ENCODE measurements at places on chromosomes 12 and 14.

- DNase-seq, result no peak
These were observed 14.3 kb downstream of the ASB8 start for GRCh38 chr12:48142818-48143674.

DNA sequence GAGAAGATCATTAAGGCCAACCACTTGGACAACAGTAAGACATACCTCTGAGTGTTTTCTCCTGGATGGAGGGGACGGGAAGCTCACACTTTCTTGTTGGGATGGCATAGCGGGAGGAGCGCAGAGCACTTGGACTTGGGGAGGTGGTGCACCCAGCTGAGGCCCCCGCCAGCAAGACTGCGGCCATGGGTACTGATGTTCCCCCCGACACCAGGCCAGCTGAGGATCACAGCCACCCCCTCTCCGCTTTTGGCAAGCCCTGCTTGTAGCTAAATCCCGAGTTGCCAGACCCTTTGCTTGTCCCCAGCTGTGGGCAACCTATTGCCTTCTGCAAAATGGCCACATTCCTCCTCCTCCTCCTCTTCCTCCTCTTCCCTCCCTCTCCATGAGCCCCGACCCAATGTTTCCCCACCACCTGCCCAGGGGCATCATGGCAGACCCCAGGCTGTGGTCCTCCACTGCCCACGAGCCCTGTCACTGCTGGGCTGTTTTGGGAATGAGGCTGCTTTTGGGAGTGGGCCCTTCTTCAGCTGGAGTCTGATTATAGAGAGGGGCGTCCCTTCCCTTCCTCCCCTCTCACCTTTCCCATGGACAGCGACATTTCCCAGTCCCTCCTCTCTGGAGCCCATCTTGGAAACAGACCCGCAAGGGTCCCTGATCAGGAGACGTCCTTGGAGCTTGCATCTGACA, 62.8 kb downstream of the PRMT8 start:
- DNase-seq, result no peak

DNA sequence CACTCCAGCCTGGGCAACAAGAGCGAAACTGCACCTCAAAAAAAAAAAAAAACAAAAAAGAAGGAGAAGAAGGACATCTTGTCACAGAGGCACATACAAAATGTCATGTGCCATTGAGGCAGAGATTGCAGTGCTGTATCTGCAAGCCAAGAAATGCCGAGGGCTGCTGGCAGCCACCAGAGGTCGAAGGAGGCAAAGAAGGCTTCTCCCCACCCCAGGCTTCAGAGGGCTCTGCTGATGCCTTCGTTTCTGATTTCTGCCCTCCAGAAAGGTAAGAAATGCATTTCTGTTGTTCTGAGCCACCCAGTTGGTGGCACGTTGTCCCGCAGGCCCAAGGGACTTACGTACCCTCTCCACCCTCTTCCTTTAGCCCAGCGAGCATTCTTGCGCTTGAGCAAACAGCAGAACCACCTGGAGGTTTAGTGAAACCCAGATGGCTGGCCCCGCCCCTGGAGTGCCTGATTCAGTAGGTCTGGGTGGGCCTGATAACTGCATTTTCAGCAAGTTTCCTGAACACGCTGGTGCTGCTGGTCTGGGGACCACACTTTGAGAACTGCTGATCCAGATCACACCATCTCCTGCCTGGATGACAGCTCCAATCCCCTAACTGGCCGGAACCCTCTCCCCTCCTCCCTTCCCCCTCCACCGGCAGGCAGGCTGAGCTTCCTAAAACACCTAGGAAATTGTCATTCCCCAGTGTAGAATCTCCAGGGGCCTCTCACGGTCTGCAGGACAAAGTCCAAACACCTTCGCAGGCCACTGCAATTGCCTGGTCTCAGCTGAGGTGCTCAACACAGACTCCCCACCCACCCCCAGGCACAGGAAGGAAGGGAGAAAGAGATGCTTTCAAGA, 21.1 kb upstream of the SCARB1 start:
- DNase-seq, result no peak

DNA sequence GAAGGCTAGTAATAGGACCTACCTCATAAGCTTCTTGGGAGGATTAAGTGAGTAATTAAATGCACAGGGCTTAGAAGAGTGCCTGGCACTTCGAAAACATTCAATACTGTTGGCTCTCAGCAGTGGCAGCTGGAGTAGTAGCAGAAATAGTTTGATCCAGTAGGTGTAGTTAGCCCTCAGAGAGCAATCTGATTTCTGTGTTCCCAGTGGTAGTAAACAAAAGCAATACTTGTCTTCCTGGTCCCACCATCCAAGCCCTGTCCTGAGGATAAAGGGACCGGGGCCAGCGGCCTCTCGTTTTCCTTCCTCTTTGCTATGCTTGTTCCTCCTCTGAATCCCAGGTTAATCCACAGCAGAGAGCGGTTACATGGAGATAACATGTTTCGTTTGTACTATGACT, 131.6 kb downstream of the SAMD4A start:
- no peak for DNase-seq

DNA sequence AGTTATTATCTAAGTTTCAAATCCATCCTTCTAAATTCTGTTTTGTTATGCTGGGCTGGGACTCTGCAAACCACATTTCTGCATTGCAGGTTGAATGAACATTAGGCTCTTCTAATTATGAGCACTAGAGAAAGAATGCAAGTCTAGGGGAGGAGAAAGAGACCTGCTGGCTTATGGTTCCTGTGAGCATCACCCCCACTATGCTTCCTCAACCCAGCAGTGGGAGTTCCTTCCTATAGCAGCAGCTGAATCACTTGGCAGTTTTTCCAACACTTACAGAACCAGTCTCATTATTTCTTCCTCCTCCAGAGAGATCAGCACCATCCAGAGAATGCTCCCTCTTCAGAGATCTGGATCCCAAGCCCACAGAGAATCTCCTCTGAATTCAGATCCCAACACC, 297.7 kb upstream of the CLEC14A start:
- DNase-seq, result no peak

DNA sequence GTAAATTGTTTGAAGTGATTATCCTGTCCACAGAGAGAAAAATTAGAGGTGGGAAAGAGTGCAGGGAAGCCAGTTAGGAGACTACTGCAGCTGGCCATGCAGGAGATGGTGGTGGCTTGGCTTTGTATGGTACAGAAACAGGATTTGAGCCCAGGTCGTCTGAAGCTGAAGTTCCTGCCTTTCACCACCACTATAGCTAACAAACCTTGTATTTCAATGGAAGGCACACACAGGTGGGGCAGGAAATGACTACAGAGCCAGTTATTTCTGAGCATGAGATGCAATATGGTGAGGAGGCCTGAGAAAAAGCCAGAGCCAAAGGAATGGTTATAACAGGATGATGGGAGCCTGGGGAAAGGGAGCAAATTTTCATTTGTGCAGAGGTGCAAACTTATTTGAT, 103.9 kb downstream of the BTG1 start:
- no peak for DNase-seq

DNA sequence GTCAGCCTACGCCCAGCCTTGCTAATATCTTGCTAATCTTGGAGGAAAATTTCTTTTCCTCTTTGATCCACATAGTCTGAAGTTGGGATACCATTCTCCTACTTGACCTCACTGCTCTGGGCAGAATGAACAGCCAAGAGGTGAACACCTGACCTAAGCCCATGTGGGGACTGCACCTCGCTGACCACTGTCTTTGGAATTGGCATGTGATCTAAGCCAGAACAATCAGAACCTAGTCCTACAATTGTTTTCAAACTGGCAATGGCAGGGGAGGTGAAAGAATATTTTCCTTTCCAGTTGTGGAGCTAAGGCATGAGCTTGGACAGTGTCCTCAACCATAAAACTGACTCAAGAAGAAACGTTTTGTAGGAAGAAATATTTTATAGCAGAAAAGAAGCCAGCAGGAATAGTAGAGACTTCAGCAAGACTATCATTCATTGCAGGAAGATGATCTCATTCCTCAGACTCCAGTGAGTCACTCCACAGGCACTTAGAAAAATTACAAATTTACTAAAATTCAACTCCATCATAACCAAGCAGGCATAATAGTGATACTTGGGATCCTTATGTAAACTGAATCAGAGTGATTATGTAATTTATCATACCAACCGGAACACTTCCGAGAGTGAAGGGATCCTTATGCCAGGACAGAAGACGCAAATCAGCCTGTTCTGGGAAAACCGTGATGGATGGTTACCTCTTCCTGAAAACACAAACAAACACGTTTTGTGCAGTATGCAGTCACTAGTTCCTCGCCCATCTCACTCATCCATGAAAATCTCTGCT, 14.7 kb downstream of the PTPRO start:
- DNase-seq, result no peak

DNA sequence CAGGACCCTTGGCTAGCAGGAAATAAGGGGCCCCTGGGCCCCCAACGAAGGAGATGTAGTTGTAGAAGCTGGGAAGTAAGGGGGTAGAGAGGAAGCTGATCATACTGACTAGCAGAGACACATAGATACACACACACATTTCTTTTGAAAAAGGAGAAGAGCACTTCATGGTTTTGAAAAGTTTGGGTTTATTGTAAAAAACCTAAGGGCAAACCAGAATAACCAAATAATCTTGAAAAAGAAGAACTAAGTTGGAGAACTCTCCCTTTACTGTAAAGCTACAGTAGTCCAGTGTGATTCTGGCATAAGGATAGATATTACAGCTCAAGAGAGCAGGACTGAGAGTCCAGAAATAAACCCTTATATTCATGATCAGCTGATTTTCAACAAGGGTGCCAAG, 5.8 kb upstream of the HCAR3 start:
- no peak for DNase-seq

GRCh38 chr12:103915306-103915705, 14.9 kb upstream of the HSP90B1 start:
- no peak for DNase-seq

- no peak for DNase-seq
These were observed 94.1 kb upstream of the BMP4 start for GRCh38 chr14:54050759-54051158.

- no peak for DNase-seq
These were observed 441 bp downstream of the RAB5B start for GRCh38 chr12:55974308-55974730.

GRCh38 chr14:77032491-77032843, 4.0 kb upstream of the IRF2BPL start:
- no peak for DNase-seq

GRCh38 chr12:26692407-26692806, 140.6 kb downstream of the ITPR2 start:
- DNase-seq, result no peak

GRCh38 chr14:44657203-44657602, 150.1 kb upstream of the FSCB start:
- DNase-seq, result no peak

DNA sequence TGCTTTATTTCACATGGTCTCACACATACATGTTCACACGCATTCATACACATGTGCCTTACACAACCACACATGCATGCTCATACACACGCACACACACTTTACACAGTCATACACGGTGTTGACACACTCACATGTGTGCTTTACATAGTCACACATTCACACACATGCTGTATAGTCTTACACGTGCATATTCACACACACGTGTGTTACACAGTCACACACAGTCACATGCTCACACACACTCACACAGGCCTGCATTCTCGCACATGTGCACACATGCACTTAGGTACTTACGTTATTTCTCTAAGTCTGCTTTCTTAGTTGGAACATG, 18.0 kb upstream of the PLEKHG3 start:
- DNase-seq, result no peak

DNA sequence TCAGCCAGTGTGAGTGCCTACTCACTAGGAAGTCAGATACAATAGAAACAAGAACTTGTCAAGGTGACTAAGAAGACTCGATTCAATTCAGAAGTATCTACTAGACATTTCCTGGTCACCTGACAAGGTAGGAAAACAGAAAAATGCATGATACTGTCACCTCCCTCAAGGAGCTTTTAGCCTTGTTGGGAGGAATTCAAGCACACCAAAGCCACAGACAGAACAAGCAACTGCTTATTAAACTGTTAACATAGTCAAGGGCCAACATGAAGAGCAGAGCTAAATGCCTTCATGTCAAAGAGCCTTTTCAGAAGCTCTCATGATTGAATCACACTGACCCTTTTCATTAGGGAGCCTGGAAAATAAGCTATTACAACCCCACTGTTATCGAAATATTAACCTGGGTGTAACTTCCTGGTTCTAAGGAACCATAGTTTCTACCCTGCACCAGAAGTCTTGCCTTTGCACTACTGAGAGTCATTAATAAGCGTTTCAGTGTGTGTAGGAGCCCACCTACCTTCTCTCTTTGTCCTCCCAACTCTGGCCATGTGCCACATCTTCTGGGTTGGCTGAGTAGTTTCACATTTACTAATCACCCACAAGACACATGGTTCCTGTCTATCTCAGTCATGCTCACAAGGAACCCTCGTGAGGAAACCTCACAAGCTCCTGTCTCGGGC, 31.0 kb upstream of the LGALS3 start:
- DNase-seq, result no peak

DNA sequence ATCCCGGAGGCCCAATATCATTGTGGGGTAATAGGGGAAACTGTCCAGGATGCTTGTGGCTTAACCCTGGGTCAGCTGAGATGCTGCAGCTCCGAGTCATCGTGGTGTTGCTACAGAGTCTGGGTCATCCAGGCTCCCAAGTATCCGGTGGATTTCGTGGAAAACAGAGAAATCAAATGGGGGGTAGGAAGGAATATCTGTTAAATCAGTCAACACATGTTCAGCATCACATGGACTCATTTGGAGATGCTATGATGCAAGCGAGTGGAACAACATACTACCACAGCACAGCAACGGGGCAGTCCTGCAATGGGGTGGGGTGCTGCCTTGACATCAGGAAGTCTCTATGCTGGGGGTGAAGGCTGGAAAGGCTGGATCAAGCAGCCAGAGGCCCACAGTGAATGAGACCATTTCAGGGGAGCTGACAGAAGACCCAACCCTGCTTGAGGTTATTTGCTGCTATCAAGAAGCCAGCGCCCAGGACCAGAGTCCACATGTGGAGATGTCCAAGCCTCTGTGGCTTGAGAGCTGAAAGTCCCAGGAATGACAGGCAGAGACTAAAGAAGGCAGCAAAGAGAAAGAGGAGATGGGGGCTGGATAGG, 22.9 kb downstream of the VDR start:
- no peak for DNase-seq

GRCh38 chr14:100875861-100876590, 27.5 kb downstream of the RTL1 start:
- no peak for DNase-seq

DNA sequence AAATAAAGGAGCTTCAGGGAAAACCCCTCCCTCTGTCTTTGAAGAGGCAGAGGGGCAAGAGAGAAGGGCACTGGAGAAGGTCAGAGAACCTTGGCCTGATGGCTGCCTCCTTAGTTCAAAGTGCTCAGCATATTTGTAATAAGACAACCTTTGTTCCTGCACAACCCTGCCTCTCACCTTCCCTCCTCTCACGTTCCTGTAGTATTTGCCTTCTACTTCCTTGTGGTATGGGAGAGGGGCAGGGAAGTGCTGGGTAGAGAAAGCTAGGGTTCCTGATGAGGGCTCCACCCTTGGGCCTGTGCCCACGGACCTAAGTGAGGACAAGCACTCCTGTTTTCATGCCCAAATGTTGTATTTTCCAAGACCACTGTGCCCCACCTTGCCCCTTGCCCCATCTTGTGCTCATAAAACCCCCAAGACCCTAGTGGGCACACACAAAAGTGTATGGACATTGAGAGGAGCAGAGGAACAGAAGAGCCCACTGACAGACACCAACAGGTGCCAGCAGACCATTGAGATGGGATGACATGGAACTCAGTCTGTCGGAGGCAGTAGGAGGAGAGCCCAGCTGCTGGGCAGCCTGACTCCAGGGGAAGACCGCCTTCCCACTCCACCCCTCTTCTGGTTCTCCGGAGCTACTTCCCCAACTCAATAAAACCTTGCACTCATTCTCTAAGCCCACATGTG, 261.5 kb upstream of the CCDC196 start:
- no peak for DNase-seq

- DNase-seq, result no peak
These were observed 236.5 kb upstream of the GRIP1 start for GRCh38 chr12:66915306-66915904.

- DNase-seq, result no peak
These were observed 1313.9 kb downstream of the TMEM121 start for GRCh38 chr14:106840258-106840657.

Measured in activated naive CD8-positive, alpha-beta T cell treated with anti-CD3 and anti-CD28 coated beads, Interleukin-2, amount 50 U/mL, for 16 hours (primary cell).